ENCODE measurements at places on chromosomes 1 and 21.

DNA sequence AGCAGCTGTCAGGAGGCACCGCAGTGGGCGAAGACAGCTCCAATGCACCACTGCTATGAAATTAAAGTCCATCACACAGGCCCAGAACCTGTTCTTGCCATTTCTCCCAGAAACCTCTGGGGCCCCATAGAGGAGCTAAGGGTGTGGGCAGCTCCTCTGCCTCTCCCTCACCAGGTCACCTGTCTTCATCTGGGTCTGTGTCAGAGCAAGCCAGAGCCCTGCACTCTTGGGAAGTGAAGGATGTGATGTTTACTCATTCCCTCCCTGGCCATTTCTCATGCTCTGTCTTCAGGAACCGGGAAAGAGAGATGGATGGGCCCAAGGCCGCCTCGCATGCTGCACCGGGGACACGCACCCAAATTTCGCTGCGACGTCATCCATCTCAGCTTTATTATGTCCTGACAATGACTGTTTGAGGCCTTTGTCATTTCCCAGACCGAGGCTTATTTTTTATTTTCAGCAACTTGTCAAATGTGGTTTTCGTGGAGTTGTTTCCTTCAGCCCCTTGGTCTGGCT, 216.1 kb downstream of the NPHP4 start:
- no peak for DNase-seq

- DNase-seq, result no peak
Observed at GRCh38 chr1:21084111-21084810, 92.4 kb downstream of the EIF4G3 start.

DNA sequence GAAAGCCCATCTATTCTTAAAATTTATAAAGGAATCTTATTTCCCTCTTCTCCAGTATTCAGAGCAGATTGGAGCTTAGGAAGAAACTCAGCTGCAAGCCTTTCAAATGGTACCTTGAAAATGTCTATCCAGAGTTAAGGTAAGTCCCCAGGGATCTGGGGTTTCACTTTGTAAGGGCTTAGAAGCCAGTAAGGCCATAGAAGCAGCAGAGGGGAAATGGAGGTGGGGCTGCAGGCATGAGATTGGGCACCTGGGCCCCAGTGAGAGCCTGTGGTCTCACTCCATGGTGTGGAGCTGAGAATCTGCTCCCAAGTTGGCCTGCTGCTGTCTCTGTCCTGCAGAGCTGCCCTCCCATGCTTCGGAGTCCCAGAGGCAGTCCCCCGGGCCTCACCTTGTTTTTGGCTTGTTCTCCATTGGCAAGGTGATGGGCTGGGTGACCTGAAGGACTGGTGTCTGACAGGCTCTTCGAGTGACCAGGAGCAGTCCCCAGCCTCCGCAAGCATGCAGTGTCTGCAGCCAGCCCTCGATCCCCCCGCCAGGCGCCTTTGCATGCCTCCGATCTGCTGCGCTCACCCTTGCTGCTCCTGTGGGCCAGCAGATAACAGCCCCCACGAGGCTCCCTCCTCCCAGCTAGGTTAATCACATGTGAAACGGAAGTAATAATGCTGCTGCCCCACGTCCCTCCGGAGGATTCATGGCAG, 163.1 kb downstream of the PGBD5 start:
- DNase-seq, result no peak

DNA sequence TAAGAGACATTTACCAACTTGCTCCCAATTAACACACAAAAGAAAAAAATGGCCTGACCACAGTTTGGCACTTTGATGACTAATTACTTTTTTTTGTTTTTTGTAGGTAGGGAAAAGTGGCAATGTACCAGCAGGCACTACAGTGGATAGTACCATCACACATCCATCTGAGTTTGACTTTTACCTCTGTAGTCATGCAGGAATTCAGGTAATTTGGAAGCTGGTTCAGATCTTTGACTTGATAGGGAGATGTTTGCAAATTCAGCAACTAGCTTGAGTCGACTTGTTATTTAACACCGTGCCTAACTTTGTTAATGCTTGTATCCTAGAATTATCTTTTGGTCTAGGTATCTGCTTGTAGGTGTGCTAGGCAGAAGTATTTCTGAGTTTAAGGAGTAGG, 33.0 kb upstream of the AGO1 start:
- DNase-seq, result no peak

DNA sequence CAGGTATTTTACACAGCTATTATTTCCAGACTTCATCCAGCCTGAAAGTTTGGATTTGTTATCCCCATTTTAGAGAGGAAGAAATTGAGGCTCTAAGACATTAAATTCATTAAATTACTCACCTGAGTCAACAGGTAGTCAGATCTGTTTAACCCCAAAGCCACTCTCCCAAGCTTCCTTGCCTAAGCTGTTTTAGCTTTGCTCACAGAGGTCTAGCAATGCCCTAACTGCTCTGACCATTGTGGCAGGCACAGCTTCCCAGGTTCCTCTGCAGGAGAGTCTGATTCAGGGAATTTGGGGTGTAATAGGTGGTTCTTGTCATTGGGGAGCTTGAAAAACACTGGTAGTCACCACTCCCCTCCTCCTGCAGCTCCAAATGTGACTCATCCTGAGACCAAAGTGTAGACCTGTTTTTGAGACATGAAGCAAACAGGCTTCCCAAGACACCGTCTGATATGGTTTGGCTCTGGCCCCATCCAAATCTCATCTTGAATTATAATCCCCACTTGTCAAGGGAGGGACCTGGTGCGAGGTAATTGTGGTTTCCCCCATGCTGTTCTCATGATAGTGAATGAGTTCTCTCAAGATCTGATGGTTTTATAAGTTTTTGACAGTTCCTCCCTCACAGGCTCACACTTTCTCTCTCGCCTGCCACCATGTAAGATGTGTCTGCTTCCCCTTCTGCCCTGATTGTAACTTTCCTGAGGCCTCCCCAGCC, 142.8 kb upstream of the DNAH14 start:
- DNase-seq, result no peak

DNA sequence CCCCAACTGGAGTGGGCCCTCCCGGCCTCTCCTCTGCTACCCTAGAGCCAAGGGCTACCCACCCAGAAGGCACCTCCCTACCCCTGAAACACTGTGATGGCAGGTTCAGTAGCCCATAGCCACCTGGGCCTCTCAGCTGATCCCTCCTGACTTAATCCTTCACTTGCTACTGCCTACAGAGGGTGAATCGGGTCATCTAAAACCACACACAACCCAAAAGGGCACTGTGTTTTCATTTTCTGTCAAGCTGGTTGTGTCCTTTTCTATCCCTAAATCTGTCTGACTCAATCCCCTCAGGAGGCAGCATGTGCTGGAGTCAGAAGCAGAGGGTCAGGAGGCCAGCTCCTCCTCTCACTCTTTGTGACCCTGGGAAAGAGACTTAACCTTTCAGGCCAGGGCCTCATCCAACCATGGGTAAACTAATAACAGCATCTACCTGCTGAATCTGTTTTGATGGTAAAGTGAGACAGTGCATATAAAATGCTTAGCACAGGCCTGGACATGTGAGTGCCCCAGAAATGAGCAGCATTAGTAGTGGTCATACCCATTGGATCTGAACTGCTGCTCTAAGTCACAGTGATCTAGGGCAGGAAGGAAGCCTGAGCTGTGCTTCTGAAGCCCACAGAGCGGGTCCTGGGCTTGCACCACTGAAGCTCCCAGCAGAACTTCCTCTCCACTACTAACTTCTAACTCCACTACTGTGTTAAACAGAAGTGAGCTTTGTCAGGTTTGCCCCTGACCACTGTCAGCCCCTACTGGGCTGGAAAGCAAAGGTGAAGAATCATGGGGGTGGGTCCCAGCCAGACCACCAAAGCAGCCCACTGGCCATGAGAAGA, 11.0 kb downstream of the PMVK start:
- DNase-seq, result no peak

- no peak for DNase-seq
Observed at GRCh38 chr1:59767119-59767518, 47.6 kb upstream of the HOOK1 start.

DNA sequence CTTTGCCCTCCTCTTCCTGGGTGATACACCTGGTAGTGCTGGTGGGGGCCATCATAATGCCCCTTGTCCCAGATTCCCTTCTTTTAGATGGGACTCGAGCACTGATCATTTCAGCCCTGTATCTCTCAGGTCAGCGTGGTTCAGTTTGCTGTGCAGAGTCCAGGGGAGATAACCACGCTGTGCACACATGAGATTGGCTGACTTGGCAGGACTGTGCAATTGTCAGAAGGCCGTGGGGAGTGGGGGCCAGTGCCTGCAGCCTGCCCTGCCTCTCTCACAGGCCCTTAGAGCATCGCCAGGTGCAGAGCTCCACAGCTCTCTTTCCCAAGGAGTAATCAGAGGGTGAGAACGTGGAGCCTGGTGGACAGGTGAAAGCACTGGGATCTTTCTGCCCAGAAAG, 15.2 kb downstream of the EPHX1 start:
- DNase-seq, result no peak

- no peak for DNase-seq
Observed at GRCh38 chr1:70707214-70707613, 296.1 kb downstream of the CTH start.

- no peak for DNase-seq
Observed at GRCh38 chr1:172184506-172185191, 235.8 kb upstream of the C1orf105 start.

DNA sequence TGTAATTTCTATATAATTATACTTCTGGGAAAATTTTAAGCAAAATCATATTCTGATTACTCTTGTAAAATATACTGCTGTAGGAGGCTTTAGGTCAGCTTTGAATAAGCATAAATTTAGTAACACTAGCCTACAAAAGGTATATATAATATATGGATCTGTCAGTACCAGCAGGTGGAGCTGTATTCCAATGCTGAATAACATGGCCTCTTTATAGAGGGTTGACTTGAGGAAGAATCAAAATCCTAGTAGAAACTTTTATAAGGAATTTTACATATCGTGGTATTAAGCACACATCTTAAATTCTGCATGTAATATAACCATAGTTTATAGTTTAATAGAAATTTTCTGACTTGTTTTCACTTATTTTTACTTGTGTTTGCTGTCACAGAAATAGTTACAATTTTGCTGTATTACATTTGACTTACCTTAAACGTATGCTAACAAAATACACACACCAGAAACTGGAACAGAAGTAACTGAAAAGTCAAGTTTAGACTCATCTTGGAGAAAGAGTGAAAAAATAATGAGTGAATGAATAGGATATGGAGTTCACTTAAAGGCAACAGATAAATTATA, 79.3 kb downstream of the HMCN1 start:
- DNase-seq, result no peak

DNA sequence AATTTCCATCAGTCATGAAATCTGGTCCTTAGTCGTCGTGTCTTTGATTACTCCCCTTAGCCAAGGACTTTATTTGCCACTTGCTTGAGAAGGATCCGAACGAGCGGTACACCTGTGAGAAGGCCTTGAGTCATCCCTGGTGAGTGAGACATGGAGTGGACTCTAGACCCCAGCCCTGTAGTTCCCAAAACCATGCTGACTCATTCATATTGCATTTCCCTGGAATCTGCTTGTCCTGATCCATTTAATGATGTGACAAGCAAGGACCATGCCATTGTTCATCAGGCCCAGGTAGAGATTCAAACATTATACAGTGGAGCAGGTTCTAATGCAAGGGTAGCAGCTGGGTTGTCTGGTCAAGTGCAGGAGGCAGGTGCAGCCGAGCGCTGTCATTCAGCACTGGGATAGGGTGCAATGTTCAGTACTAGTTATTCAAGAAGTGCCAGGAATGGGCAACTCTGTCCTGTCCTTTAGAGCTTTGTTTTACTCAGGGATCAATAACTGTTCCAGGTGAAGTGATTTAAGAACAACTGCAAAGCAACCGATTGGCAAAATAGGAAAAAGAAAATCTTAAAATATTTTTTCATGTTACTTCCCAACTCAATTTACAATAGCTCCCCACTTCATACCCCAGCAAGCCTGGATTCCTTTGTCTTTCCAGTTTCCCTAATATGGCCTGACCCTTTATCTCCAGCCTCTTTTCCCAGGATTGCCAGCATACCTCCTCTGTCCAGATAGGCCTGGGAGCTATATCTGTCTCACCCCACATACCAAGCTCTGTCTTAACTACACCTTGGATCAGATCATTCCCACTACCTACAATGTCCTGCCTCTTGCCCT, 26.5 kb downstream of the CAMK1G start:
- DNase-seq, result no peak

- no peak for DNase-seq
Observed at GRCh38 chr1:12505639-12506280, 112.2 kb downstream of the DHRS3 start.

- no peak for DNase-seq
Observed at GRCh38 chr1:184672013-184672726, 82.5 kb downstream of the EDEM3 start.

DNA sequence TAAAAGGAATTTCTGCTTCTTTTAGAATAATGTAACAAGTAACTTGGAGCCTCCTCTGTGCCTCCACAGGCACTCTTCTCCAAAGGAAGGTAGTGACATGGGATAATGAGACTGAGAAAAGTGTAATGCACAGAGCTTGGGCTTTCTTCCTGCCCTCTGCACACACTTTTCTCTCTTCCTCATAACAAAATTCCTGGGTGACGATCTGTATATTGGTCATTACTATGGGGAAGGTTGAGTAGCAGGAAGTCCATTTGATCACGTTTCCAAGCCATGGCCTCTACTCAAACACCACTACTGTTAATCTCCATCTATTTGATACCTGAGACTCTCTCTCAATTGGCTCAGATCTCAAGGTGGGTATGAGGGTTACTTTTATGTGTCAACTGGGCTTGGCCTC, 113.9 kb downstream of the GRIK1 start:
- no peak for DNase-seq

GRCh38 chr1:39657923-39658485, 13.9 kb downstream of the NT5C1A start:
- no peak for DNase-seq

GRCh38 chr1:95353194-95353593, 119.2 kb downstream of the RWDD3 start:
- no peak for DNase-seq

DNA sequence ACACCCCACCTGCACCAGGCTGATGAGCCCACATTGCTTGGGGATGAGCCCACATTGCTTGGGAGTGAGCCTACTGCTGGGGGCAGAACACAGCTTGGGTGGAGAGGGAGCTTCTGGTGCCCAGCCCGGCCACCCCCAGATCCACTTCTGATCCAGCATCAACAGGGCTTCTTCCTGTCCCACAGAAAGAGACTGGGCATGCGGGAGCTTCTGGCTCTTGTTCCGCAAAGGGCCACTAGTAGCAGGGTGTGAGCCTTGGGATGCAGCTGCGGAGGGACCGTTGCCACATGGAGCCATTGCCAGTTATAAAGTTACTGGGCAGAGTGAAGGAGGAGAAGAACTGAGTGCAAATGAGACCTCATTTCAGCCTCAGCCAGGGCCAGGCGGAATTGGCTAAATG, 36.3 kb downstream of the PKP1 start:
- no peak for DNase-seq

DNA sequence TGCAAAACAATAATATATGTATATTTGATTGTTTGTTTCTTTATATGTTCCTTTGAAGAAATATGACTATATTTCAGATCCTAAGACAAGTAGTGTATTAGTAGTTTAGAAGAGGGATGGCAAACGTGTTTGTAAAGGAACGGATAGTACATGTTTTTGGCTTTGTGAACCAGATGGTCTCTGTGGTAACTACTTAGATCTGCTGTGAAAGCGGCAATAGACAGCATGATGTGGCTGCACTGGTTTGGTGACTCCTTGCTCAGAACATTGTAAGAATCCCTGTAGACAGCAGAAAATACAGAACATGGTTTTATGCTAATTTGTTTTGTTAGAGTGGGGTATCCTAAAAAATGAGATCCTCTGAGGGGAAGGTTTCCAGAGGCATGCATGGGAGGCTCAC, 3.1 kb downstream of the ACADM start:
- DNase-seq, result no peak

GRCh38 chr1:207241164-207241934, 80.1 kb upstream of the CD55 start:
- DNase-seq, result no peak

- DNase-seq, result no peak
Observed at GRCh38 chr1:204283711-204284651, 70.2 kb upstream of the GOLT1A start.

- DNase-seq, result no peak
Observed at GRCh38 chr1:82246050-82246449, 445.3 kb downstream of the ADGRL2 start.
